Stimulated activated CD4-positive, alpha-beta T cell treated with anti-CD3 and anti-CD28 coated beads, Interleukin-2, amount 100 ng/mL, for 48 hours (primary cell): ENCODE measurements at places on chromosomes 5 and 9.

DNA sequence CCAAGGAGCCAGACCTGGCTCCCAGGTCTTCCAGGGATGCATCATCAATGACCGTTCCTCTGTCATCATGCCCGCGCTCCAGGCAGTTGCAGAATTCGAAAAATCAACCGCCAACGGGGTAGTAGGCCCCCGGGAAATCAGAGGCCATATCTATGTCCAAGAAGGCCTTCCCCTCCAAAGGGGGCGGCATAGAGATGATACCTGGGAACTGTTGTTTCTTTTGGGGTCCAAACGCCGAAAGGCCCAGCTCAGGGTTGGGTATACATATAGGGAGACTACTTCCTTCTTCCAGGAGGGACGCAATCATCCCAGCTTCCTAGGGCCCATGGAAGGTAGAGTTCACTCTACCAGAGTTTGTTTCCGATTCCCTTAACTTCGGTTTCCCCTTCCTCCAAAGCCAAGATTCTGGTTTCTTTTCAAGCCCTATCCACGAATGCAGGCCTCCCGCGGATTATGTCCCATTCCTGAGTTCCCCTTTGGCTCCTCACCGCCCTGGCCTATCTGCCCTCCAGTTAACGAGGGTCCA, 754 bp downstream of the DCAF12 start:
- DNase-seq: no peak

GRCh38 chr9:8769153-8769552, 969.6 kb upstream of the DMAC1 start:
- no peak for DNase-seq

DNA sequence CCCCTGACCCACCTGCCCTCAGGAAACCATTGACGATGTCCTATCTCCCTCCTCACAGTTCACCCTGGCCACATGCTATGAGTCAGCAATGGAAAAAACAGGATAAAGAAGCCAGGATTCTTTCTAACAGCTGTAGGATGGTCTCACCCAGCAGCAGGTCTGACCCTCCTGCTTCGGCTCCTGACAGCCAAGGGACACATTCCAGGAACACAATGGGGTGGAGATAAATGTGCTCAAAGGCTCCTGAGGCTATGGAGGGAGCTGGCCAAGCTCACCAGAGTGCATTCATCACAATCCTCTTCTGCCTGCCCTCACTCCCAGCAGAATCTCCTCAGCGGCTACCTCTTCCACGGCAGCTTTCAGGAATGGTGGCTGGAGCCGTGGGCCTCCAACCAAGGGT, 170.3 kb downstream of the PJA2 start:
- no peak for DNase-seq

DNA sequence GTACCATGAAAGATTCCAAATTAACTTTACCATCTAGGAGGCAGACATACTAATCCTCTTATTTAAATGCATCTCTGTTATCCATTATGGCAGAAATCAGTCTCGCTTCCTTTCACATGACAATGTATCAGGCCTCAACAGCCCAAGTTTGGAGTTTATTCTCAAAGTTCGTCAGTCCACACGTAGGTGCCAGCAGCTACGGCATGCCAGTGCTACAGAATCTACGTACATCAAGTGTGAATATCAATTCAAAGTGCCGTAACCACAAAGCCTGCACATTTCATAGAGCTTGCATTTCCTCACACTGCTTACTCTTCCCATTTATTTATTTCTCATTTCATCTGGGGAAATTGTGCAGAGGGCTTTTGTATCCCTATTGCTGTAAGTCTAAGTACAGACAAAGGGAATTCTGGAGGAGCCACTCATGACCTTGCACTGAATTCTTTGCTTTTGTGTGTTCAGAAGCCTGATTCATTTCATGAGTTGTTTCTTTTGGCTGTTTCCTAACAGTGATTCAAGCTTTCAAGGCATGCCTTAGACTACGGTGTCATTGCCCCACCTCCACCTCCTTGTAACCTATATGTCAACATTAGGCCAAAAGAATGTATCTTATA, 10.0 kb downstream of the ENC1 start:
- no peak for DNase-seq

- no peak for DNase-seq
Observed at GRCh38 chr9:125125523-125125922, 17.8 kb downstream of the SCAI start.

DNA sequence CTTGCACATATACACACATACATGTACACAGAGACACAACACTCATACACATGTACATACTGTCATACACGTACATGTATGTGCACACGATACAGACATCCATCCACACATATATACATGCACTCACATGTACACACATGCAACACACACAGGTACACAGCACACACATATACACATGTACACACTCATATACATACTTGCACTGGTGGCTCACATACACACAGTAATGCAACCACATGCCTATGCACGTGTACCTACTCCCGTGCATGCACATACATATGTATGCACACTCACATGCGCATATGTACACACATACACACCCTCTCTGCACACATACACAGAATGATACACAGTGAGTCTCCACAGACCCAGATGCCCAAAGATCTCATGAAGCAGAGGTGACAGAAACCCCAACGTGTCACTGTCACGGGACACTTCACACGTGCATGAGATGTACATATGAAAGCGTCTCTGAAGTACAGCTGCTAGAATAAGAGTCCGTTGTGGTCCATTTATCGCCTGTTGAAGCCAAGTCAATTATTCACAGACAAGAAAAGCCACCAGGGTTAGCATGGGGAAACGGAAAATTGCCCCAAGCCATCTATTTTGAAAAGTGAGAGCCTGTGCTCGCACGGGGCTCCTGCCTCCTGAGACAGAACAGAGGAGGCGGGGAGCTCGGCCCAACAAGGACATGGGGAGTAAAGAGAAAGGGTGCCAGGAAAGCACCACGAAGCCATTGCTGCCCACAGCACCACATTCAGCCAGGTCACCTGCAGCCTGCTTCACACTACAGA, 24.9 kb downstream of the LPCAT1 start:
- DNase-seq: no peak

- peak; percentile 39 for DNase-seq
Observed at GRCh38 chr5:59367791-59368394, 525.6 kb downstream of the PDE4D start.

- DNase-seq: no peak
Observed at GRCh38 chr9:20043035-20043434, 254.2 kb upstream of the SLC24A2 start.

GRCh38 chr9:84697509-84698114, 28.1 kb downstream of the NTRK2 start:
- DNase-seq: peak; percentile 43

DNA sequence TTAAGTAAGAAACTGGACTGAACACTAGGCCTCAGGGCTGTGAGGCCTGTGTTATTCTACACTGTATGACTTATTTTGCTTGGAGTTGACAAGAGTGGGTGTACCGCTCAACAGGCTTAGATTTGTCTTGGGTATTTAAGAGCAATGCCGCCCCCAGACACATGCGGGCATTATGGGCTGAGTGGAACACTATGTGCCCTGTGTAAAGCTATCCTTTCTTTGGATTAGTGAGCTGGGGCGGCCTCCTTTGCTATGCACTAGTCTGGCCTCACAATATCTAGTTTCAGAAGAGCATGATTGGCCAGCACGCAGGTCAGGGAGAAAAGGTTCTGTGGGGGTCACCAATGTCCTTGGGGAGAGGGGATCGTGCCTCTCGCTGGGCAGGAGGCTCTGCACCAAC, 206.3 kb upstream of the GDNF start:
- DNase-seq: no peak

DNA sequence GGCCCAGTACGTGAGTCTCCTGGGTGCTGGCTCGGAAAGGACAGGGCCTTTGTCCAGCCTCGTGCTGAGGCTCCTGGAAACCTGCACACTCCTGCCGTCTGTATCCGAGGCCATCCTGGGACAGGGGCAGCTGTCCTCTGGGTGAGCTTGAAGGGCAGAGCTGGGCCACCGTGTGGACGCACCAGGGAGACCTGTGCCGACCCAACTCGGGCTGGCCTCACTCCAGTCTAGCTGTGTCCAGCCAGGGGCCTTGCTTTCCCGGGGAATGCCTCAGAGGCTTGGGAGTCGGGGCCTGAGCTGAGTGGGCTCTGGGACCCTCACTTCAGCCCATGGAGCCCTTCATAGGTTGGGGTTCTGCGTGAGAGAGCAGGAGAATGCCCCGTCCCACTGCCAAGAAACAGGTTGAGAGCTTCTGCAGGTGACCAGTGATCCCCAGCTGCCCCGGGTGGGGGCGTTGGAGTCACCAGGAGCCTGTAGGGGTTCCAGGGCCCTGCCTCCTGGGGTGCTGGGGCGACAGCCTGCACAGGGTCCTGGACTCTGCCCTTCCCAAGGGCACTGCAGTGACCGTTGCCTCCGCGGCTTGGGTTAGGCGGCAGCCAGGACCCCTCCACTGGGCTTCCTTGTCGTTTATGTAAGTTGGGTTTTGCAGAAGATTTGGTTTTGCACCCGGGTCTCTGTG, 60.1 kb downstream of the COL5A1 start:
- no peak for DNase-seq

DNA sequence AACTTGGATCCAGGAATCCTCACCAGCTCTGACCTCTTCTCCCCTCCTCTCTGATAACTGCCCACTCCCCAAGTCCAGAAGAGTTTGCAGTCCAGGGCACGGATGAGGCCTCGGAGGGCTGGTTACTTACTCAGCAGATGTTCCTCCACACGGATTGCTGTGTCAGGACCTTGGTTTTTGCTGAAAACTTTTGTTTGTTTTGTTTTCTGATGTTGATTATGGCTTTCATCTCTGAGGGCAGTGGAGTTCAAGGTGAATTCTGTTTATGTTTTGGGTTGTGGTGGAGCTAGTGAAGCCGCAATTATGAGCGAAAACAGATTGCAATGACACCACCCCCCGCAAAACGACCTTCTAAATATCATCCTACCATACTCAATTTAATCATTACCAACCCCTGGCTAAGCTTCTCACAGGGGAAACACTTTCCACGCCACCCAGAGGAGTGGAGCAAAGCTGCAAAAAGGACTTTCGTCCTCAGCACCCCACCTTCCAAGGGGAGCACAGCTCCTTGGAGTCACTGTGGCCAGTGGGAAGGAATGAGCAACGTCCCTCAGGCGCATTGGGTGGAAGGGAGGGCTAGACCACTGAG, 92.7 kb upstream of the SAP30L start:
- DNase-seq: no peak

DNA sequence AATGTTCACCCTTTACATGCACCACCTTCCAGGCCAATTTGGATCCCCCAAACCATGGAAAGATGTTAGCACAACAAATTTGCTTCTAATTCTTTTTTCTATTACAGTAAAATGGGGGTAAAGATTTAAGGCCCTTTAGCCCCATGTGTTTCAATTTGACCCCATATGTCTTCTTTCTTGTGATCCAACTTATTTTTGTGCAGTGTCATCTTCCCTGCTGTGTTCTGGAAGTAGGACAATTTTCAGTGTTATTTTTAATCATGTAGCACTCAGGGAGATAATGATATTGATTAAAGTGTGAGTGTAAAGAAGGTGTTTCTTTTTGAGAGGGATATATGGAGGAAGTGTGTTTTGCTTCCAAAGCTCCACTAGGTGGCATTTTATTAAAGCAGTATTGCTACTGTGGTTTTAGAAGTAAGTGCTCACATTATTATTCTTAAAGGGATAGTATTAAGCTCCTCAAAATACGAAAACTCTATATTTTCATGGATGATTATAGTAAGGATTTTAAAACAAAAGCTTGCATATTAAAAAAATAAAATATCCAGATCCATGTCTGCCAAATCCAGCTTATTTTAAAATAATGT, 118.7 kb upstream of the ATP10B start:
- DNase-seq: no peak

DNA sequence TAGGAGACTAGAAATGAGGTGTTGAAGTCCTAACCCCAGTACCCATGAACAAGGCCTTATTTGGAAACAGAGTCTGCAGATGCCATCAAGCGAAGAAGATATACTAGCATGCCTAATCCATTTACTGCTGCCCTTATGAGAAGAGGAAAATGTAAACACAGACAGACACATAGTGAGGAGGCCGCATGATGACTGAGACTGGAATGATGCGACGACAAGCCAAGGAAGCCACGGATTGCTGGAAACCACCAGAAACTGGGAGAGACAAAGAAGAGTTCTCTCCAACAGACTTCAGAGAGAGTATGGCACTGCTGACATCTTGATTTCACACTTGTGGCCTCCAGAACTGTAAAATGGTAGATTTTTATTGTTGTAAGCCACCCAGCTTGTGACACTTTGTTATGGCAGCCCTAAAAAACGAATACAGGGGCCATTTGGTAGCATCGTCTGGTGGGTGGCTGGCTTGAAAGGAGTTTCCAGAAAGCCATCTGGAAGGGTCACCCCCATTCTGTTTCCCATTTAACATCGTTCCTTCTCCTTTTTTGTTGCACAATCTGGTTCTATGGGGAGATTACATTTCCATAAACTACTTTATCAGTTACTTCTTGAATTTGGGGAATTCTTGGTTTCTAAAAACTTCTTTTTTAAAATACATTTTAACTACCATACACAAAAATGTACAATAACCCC, 193.1 kb downstream of the HSD17B3 start:
- no peak for DNase-seq

- peak; percentile 56 for DNase-seq
Observed at GRCh38 chr9:114738581-114739316, 56.8 kb upstream of the TEX48 start.

- DNase-seq: no peak
Observed at GRCh38 chr5:123283031-123283430, 140.2 kb downstream of the CEP120 start.

- DNase-seq: no peak
Observed at GRCh38 chr9:5205071-5205470, 19.6 kb upstream of the INSL6 start.

GRCh38 chr9:109118808-109119438, 824 bp downstream of the TMEM245 start:
- DNase-seq: no peak

- DNase-seq: no peak
Observed at GRCh38 chr5:87048156-87048555, 219.5 kb upstream of the RASA1 start.

DNA sequence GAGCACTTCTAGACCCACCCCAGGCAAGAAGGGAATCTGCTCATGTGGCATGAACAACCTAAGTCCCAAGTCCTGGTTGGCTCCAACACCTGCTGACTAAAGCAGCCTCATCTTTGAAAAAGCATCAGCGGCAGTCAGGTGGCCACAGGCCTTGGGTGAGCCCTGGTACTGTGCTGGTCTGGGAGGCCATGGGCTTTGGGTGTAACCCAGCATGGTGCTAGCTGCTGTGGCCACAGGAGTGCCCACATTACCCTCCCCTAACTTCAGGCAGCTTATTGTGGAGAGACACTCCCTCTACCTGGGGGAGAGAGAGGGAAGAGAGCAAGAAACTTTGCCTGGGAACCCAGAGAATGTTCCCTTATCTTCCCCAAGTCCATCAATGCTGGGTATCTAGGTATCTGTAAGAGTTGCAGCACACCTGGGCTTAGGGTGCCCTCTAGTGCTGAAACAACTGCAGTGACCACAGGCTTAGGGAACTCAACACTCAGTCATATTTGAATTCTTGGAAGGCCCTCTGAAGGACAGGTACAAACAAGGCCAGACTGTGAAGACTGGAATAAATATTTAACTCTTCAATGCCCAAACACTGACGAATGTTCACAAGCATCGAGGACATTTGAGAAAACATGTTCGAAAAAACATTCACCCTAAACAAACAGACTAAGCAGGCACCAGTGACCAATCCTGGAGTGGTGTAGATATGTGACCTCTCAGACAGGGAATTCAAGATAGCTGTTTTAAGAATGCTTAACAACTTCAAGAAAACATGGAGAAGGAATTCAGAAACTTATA, 69.9 kb upstream of the OR2K2 start:
- no peak for DNase-seq

GRCh38 chr5:145293716-145294115, 541.4 kb downstream of the PRELID2 start:
- no peak for DNase-seq

- no peak for DNase-seq
Observed at GRCh38 chr9:87564111-87564510, 66.4 kb downstream of the DAPK1 start.

GRCh38 chr9:105672711-105673234, 10.5 kb downstream of the TAL2 start:
- DNase-seq: no peak
